Stimulated activated CD8-positive, alpha-beta memory T cell treated with anti-CD3 and anti-CD28 coated beads, Interleukin-2, amount 100 ng/mL, for 1 hour (primary cell): ENCODE measurements at places on chromosomes 6 and 20.

GRCh38 chr6:151075527-151075926 is 164.2 kb upstream of the AKAP12 start:
- no peak for DNase-seq

- no peak for DNase-seq
Measured at GRCh38 chr6:162220876-162221275, 506.7 kb downstream of the PRKN start.

DNA sequence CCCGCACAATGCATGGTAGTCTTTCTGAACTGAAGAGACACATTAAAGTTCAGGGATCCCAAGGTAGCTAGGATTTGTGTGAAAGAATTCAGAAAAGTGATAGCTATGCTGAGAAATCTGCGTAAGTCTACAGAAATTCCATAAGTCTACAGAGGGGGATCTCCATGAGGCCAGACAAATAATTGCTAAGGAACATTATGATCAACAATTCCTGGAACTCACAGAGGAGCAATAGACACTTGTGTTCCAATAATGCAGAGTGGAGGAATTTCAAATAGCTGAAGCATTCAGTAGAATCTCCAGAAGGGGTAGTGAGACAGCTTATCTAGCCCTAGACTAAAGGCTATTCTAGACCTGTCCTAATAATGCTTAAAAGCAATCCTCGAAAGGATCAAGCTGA is 315.7 kb upstream of the ECI2 start:
- no peak for DNase-seq

GRCh38 chr6:112183271-112183671 is 71.1 kb downstream of the LAMA4 start:
- DNase-seq: no peak

DNA sequence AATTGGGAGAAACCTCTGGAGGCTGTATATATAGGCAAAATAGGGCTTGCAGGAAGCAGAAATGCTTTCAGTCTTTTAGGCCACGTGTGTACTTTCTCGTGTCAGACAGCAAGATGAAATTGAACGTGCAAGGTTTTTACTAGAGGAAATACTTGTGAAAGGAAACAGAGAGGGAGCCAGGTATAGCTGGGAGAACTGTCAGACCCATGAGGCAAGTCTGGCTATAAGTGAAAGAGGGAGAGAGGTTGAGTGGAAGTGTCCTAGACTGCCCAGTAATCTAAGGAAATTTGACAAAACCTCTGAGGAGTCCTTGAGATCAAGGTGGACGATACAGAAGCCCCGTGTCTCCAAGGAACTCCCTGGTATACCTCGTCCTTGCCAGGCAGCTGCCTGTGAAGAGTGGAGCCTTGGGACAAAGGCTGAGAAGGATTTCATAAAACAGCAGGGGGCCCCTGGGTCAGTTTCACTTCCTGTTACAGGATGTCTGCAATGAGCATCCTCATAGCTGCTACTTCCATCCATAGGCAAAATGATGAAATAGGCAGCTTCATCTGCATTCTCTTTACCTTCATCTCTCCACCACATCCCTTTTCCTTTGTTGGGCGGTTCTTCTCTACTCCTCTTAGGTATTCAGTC is 114.4 kb upstream of the MAP3K7 start:
- no peak for DNase-seq

GRCh38 chr6:116564921-116565872 is 6.1 kb upstream of the RWDD1 start:
- DNase-seq: no peak

GRCh38 chr6:34565722-34566137 is 9.6 kb upstream of the SPDEF start:
- DNase-seq: no peak

DNA sequence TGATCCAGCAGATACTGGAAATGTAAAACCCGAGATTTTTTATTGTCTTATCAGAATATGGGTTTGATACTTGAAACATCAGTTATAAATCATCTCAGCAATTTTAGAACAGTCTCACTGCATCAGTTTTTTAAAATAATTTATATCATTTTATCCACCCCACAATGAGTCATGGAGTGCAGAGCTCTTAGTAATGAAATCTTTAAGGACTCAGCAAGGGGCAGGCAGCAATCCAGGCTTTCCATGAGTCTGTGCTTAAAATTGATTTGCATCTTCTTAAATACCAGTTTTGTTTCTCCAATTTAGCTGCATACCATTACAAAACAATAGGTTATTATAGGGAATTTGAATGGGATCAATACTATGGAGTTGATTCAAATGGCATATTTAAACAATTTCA is 832.3 kb downstream of the C6orf118 start:
- no peak for DNase-seq

- DNase-seq: no peak
Measured at GRCh38 chr6:1403851-1404712, 14.7 kb downstream of the FOXF2 start.

- DNase-seq: no peak
Measured at GRCh38 chr6:32092760-32093497, 16.2 kb downstream of the TNXB start.
